Smooth muscle cell of the pulmonary artery (primary cell): ENCODE measurements at places on chromosomes 6 and 20. TPM values are rescaled to one million over a fixed set of nuclear protein-coding genes. Genes with fewer than 3 reads are reported as not detected.

VWA7 gene
- 0.26 and 0.46 TPM in 2 replicates for total RNA-seq

IPCEF1 gene
- 0.07 TPM in 1 of 2 replicates, not detected in the other for total RNA-seq

FRK gene
- total RNA-seq: 1.6 and 2.8 TPM in 2 replicates

C6orf58 gene
- not detected in 2 replicates for total RNA-seq

VSTM2L gene
- 2.1 and 2.5 TPM in 2 replicates for total RNA-seq

CITED2 gene
- 76.7 and 143 TPM in 2 replicates for total RNA-seq

FAM162B gene
- 2.2 and 11.5 TPM in 2 replicates for total RNA-seq

SLC22A2 gene
- total RNA-seq: 0.07 and 1.7 TPM in 2 replicates

RAE1 gene
- 24.7 and 29.9 TPM in 2 replicates for total RNA-seq

NDRG3 gene
- total RNA-seq: 21.5 and 29.3 TPM in 2 replicates

ADTRP gene
- total RNA-seq: 2.0 and 9.0 TPM in 2 replicates
